ENCODE measurements at places on chromosomes 1 and 21.

DNA sequence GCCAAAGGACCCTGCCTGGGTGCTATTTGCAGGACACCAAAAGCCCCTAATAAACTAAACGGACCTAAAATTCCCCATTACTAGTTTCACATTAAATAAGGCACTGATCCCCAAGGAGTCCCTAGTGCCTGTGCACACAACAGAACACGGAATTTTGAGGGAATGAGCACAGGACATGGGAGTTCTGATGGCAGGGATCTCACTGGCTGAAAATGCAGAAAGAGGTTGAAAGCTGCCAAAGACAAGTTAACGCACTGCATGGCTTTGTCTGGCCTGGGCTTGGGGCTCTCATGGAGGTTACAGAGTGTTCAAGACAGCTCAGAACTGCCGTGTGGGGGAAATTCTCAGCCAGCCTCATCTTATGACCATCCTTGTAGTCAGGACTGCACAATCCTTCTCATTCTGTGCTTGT lies 15.6 kb upstream of the ATP1B1 start:
- DNase-seq: no peak

- peak; percentile 15 for DNase-seq
Observed at GRCh38 chr1:11273595-11274234, 717 bp downstream of the UBIAD1 start.

- no peak for DNase-seq
Observed at GRCh38 chr1:154433161-154433764, 28.1 kb downstream of the IL6R start.

DNA sequence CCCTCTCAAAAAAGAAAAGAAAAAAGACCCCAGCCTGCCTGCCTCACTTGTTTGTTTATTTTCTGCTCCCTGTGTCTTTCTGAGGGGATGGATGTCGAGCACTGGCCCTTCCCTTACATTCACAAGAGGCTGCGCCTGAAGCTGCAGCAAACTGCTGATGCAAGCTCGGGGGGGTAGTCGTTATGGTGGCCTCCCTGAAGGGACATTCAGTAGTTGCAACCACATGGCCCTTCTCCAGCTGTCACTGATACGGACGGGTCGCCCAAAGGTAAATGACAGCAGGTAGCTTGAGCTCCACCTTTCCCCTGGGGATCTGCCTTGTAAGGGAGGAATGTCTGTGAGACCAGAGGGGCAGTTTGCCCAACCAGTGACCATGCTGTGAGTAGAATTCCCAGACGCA lies 17.7 kb downstream of the PLEKHM2 start:
- no peak for DNase-seq

- DNase-seq: no peak
Observed at GRCh38 chr1:39106801-39107327, 80.7 kb downstream of the NDUFS5 start.

- DNase-seq: no peak
Observed at GRCh38 chr1:94013367-94013878, 104.2 kb upstream of the GCLM start.

GRCh38 chr1:230077011-230077410 lies 10.0 kb downstream of the GALNT2 start:
- DNase-seq: no peak

- no peak for DNase-seq
Observed at GRCh38 chr1:19973616-19974015, 5.8 kb downstream of the PLA2G2A start.

GRCh38 chr1:198056255-198056654 lies 100.5 kb upstream of the NEK7 start:
- DNase-seq: no peak

GRCh38 chr1:174366946-174367345 lies 80.8 kb upstream of the GPR52 start:
- no peak for DNase-seq

GRCh38 chr1:112698366-112699310 lies 8.3 kb downstream of the RHOC start:
- no peak for DNase-seq

DNA sequence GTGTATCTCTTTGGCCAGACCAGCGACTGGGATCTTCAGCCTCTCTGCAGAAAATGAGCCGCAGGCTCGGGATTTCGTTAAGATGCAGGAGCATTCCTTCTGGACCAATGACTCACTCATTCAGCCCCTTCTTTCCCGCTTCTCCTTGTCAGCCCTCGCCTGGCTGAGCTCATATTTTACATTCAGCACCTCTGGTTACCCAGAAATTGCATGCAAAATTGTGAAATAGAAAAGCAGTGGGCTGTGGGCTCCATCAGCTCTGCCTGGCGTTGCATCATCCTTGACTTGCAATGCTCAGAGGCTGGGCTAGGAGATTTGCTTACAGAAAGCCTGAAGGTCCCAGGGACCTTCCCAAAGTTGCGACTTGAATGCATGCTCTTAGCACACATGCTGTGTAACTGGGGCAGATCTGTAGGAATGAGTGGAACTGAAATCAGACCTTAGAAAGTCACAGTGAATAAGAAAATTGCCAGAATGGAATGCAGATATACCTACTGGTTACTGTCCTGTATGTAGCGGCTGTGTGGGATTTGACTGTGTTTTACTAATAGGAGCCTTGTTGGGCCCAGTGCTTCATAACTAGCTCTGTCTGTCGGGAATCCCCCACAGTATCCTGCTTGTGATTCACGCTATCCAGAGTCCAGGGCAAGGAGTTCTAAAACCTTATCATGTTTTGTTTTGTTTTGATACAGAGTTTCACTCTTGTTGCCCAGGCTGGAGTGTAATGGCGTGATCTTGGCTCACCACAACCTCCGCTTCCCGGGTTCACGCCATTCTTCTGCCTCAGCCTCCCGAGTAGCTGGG lies 444.8 kb downstream of the KIF26B start:
- DNase-seq: peak; percentile 49

- DNase-seq: no peak
Observed at GRCh38 chr1:70005386-70006034, 199.9 kb downstream of the LRRC40 start.

DNA sequence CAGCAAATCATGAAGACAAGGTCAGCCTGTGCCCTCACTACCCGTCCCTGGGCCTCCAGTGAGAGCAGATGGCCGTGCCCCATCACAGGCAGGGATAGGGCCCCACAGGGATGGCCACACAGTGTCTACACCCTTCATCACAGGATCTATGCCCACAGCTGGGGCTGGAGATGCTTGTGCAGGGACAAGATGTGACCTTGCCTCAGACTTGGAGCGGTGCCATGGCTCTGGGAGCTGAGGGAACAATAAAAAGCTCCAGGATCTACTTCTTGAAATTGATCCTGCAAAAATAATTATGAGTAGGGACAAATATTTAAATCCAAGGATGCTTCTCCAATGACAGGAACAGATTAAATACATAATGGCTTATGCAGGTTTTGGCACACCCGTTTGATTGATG lies 25.4 kb upstream of the TCEA3 start:
- no peak for DNase-seq

GRCh38 chr1:2330519-2331199 lies 60.7 kb downstream of the MORN1 start:
- no peak for DNase-seq

DNA sequence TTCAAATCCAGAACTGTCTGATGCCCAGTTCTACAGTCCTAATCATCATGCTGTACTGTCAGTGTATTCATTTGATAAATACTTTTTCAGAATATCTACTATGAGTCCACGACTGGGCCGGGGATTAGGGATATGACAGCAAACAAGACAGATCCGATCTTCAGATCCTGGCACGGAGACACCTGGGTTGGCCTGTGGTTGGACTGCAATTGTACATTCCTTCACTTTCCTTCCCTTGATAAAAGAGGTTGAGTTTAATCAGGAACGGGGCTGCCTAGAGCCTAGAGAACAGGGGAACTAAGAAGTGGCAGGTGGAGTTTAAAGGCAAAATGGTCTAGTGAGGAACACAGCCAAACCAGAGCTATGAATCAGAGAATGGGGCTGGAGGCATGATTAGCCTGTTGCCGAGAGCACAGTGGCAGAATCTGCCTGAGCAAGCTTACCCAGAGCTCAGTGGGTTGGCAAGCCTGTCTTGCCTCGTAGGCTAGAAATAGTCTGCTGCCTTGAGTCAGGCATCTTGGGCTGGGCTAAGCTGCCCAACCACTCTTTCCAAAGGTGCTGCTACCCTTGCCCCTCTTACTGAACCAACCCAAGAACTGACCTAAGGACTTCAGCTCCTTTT lies 38.1 kb upstream of the PTCH2 start:
- DNase-seq: no peak

- no peak for DNase-seq
Observed at GRCh38 chr1:236494586-236495466, 29.0 kb upstream of the LGALS8 start.

- DNase-seq: no peak
Observed at GRCh38 chr1:37036667-37037053, 2.3 kb upstream of the GRIK3 start.

GRCh38 chr1:85607126-85607920 lies 26.8 kb downstream of the CCN1 start:
- DNase-seq: no peak

DNA sequence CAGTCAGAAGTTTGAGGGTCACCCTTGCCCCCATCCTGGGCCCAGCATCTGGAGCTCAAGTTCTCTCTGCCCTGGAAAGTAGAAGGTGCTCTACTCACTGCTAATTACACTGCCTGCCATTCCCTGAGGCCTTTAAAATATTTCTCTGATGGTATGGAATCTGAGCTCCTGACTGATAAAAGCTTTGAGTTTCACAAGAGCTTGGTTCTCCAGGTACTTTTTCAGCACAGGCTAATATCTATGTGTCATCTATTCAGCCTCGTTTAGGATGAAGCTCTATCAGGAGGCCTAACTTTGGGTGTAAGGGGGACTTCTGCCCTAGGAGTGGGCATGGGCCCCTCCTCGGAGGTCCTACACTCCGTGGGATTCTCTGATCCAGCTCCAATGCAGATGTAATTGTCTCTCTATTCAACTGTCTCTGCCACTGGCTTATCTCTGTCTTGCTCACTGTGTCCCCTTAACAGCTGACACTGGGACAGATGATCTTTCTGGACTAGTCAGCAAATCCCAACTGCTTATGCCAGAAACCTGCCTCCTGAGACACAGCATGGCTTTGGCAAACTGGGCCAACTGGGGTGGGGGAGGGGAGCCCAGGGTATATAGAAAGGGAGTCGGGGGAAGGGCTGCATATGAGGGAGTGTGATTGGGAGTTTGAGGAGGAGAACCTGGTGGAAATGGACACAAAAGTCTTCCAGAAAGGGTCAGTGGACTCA lies 104.2 kb upstream of the GADD45A start:
- no peak for DNase-seq

- DNase-seq: peak; percentile 18
Observed at GRCh38 chr1:173295995-173296394, 88.9 kb upstream of the TNFSF4 start.

DNA sequence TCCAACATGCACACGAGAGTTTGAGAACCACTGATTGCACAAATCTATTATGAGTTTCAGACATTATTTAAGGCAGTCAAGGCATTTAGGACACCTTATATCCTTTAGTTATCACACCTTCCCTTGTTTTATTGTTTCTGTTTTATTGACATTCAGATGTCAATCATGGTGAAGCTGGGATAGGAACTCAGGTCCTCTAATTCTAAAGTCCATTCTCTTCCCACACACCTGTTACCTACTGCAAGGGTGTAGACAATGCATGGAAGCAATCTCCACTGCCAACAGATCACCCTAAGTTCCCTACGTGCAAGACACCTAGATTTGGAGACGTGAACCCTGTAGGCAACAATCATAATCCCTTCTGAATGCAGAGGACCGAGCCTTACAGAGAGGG lies 2.6 kb downstream of the IGSF3 start:
- DNase-seq: no peak

GRCh38 chr1:174678657-174679056 lies 230.9 kb downstream of the GPR52 start:
- DNase-seq: no peak

- DNase-seq: no peak
Observed at GRCh38 chr1:71660411-71660810, 579.6 kb upstream of the ZRANB2 start.

GRCh38 chr1:157431751-157432150 lies 120.6 kb downstream of the FCRL5 start:
- no peak for DNase-seq

GRCh38 chr1:57118948-57119603 lies 153.3 kb upstream of the C8B start:
- no peak for DNase-seq

DNA sequence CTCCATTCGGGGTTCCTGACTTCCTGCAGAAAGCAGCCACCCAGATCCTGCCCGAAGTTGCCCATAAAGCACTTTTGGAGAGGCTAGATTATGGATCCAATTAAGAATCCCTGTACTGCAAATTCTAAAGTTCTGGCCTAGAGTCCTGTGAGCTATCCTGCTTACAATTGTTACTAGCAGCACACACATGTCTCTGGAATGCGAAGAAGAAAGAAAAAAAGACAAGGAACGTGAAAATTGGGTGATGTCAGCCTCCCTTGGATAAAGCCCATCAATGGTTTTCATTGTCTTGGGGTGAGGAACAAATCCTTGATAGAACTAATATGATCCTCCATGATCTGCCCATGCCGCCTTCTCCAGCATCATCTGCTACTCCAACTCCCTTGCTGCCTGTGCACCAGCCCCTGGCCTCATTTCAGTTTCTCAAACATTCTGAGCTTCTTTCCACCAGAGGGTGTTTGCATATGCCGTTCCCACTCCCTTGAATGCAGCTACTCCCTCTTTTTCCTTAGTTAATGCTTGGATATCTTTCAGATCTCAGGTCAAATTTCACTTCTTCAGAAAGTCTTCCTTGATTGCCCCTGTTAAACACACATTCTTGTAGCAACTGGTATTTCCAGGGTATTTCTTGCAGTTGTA lies 94.0 kb downstream of the ST6GALNAC5 start:
- no peak for DNase-seq

DNA sequence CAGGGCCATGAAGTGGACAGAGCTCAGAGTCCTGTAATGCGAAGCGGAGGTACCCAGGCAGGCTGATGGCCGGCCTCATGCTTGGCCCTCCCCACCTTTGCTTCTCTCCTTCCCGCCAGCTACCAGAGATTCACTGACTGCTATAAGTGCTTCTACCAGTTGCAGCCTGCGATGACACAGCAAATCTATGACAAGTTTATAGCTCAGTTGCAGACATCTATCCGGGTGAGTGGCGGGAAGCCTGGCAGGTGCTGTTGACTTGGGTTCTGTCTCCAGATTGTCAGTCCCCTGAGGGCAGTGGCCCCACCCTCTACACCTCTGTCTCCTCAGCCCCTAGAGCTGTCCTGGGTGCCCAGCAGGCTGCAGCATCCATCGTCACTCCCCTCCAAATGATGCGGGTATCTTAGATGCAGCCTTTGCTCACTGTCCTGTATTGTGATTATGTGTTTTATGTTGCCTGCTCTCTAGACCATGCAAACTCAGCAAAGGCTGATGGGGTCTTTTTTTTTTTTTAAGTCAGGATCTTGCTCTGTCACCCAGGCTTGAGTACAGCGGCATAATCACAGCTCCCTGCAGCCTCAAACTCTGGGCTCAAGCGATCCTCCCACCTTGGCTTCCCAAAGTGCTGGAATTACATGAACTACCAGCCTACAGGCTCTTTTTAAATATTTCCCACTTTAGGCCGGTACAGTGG lies 9.6 kb upstream of the BGLAP start:
- DNase-seq: no peak

Measured in AML-193 (cell line).